Stimulated activated CD4-positive, alpha-beta T cell treated with anti-CD3 and anti-CD28 coated beads, TNF-alpha, amount 100 ng/mL, for 1 hour (primary cell): ENCODE measurements at places on chromosomes 4 and X.

DNA sequence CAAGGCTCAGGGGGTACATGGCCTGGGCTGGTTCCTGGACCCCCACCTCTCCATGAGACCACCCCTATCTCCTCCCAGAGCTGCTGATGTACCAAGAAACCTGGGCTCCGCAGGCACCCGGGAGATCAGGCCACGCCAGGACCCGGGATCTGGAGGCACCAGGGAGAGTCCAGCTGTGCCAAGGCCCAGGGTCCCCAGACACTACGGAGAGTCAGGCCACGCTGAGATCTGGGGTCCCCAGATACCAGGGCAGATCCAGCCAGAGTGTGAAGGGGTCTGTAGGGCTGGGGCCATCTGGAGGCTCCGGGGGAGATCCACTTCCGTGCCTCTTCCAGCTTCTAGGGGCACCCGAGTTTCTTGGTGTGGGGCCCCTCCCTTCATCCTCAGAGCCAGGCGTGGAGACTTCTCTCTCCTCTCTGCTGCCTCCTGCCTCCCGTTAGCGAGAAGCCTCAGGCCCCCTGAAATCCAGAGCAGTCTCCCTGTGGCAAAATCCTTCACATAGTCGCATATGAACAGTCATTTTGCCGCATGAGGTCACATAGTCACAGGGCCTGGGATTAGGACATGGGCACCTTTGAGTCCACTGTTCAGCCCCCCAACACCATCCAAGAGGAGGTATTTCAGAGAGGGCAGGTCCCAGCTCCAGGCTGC lies 9.7 kb downstream of the ABLIM2 start:
- DNase-seq, result no peak

- DNase-seq, result no peak
Observed at GRCh38 chr4:173698557-173699262, 168.7 kb upstream of the HAND2 start.

DNA sequence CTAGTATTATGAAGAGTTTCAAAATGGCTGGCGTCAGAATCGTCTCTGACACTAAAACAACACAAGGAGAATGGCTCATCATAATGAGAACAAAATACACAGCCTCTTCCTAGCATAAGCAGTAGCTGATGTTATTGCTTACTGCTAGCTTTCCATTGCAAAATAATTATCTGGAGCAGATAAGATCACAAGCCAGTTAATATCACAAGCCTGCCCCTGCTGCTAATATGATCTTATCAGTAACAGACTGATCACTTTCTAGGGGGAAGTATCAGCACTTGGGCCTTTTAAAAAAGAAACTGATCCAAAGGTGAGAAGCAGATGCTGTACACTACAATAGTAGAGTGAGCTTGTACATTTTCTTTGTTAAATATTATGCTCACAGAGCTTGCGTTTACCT lies 554.8 kb upstream of the PABPC4L start:
- DNase-seq, result no peak

DNA sequence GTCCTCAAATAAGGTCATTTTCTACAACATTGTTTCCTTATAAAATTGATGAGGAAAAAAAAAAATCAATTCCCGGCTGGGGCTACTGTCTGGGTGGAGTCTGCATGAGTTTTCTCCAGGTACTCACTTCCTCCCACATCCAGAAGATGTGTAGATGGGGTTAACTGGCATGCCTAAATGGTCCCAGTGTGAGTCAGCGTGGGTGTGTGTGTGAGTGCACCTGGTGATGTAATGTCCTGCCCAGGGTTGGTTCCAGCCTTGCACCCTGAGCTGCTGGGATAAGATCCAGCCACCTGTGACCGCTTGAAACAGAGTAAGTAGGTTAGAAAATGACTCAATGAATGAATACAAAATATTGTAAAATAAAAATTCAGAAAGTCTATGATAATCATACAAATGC lies 11.1 kb downstream of the USP26 start:
- DNase-seq, result no peak
